ENCODE measurements at places on chromosomes 6 and 20. TPM values are rescaled to one million over a fixed set of nuclear protein-coding genes. Genes with fewer than 3 reads are reported as not detected.

- H3K36me3 ChIP-seq = peaks cover 81% of the 10 kb centered on the region
- peak overlapping the region; percentile 11 for H3K27ac ChIP-seq
- H3K4me1 ChIP-seq = no peaks in the 10 kb centered on the region
- no peaks in the 10 kb centered on the region for H3K27me3 ChIP-seq
- DNase-seq = no peak
Measured at GRCh38 chr6:89999945-90000825, 105.9 kb downstream of the GJA10 start.

Gene HLA-F
- 911 TPM for total RNA-seq

Gene LRRC73
- 0.99 TPM for total RNA-seq

Gene BPIFB1
- total RNA-seq = not detected
